A673 (cell line): ENCODE measurements at places on chromosomes 16 and 17. TPM values are rescaled to one million over a fixed set of nuclear protein-coding genes. Genes with fewer than 3 reads are reported as not detected.

DNA sequence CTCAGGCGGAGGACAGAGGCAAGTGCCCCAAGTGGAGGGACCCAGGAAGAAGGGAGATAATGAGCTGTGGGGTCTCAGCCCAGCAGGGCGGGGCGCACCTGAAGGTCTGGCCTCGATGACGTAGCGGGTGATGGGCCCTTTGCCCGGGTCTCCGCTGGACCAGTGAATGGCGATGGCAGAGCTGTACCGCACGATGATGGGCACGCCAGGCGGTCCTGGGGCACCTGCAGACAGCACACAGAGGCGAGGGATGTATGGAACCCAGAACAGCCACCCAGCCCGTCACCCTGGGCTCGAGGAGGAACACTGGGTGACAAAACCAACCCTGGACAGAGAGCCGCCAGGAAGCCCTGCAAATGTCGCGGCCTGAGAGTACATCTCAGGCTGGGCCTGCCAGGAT, 46.2 kb upstream of the CDC42EP4 start:
- H3K36me3 ChIP-seq = no peaks in the 10 kb centered on the region
- H3K27me3 ChIP-seq = no peaks in the 10 kb centered on the region
- no peak overlapping the region for H3K4me3 ChIP-seq
- no peak for DNase-seq
- H3K4me1 ChIP-seq = no peaks in the 10 kb centered on the region

GRCh38 chr16:81544261-81544660, 99.7 kb downstream of the CMIP start:
- no peak overlapping the region for H3K4me3 ChIP-seq
- no peak overlapping the region for H3K27ac ChIP-seq
- no peaks in the 10 kb centered on the region for H3K4me1 ChIP-seq

DNA sequence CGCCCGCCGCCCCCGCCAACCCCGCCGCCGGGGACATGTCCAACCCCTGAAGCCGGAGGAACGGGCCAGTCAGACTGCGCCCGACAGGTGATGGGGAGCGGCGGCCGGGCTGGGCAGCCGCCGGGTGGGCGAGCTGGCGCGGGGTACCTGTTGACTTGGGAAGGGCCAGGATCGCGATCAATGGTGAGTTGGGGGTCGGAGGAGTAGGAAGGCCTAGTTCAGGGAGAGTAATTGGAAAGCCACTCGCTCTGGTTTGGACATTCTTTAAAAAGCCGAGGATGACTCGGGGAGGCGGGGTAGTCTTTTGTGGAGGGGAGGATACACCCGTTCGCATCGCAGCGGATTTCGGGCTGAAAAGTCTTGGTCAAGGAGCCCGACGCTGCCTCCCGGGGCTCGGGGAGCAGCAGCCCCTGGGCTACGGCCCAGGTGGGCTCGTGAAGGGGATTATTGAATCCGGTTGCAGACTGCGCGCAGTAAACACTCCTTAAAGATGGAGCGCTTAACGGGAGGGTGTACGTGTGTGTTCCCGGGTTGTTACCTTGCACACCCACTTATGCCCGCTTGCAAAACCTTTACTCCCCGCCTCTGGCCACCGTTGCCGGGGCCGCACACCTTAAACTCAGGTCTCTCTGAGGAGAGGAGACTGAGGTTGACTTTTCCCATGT, 123.8 kb downstream of the GOSR1 start:
- peak overlapping the region; percentile 96 for H3K27ac ChIP-seq
- H3K27me3 ChIP-seq = no peaks in the 10 kb centered on the region
- DNase-seq = peak; percentile 39
- H3K4me1 ChIP-seq = no peaks in the 10 kb centered on the region

- no peak overlapping the region for H3K27ac ChIP-seq
- no peaks in the 10 kb centered on the region for H3K36me3 ChIP-seq
- no peaks in the 10 kb centered on the region for H3K4me1 ChIP-seq
- no peak overlapping the region for H3K4me3 ChIP-seq
- DNase-seq = no peak
Observed at GRCh38 chr17:51901242-51901641, 257.3 kb downstream of the CA10 start.

DNA sequence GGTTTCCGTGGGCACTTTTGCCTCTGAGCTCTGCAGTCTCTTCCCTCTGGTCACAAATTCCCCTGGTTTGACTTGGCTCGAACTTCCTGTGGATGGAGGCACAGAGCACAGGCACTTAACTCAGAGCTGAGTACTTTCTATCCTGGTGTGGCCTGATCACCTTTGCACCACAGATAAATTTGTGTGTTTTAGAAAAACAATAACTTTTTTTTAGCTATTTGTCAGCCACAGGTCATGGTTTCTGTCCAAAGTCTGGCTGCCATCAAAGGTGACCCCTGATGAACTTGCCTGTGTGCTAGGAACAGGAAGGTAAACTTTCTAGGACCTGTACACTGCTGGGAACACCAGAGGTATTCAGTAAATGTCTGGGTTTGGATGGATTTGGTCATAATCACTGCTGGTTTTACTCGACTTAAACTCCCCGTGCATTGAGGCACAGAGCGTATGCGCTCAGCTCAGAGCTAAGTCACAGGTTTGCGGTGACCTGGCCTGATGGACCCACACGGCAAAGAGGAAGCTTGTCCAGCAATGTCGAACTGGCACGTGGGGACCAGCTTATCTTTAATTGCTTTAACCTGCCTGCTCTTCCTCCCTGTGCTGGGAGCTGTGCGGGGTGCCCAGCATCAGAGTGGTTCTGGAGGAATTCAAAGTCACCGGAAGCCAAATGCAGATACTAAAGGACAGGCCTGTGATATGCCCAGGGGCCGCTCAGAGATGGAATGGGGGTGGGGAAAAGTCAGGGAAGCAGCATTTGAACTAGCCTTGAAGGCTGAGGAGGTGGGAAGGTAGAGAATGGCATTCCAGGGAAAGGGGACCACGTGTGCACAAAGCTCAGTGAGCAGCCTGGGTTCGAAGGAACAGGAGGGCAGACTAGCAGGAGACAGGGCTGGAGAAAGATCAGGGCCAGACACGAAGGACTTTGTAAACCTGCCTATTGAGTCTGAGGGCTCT, 12.9 kb downstream of the SLC13A5 start:
- H3K27ac ChIP-seq = no peak overlapping the region
- H3K36me3 ChIP-seq = no peaks in the 10 kb centered on the region
- H3K4me1 ChIP-seq = no peaks in the 10 kb centered on the region

DNA sequence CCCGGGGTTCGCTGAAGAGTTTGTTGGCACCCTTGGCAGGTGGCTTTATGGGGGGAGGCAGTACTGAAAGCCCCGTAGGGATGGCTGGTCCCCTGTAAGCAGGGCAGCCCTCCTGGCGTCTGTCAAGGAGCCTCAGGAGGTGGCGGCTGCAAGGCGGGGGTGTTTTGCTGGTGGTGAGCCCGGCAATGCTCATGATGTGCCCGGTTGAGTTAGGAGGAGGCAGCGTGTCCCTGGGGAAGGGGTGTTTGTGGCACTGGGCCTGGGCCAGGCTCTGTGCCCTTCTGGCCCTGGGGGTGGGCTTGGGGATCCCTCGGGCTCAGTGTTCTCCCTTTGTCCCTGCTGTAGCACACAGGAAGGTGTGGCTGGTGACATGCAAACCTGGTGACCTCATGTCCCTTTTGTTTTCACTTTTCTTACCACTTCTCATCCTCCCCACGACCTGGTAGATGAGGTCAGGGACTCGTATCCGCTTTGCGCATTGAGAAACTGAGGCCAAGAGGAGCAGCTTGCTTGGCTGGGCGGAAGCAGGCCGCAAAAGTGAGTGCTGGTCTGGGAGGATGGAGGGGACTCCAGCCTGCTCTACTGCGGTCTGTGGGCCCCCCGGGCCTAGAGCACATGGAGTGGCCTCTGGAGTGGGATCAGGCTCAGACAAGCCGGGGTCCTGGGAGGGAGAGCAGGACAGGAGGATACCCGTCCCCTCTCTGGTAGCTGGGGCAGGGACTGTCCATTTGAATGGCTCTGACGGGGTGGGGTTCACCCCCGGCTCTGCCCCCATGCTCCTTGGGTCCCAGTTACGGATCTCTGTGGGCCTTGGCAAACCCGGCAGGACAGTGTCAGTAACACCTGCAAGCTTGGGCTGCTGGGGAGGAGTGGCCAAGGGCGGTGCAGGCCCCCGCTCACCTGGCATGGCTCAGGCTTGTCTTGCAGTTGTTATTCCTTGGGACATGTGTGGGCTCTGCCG, 2.2 kb downstream of the SNN start:
- H3K4me3 ChIP-seq = no peak overlapping the region
- no peak for DNase-seq
- no peaks in the 10 kb centered on the region for H3K36me3 ChIP-seq
- no peak overlapping the region for H3K27ac ChIP-seq
- peaks cover 4% of the 10 kb centered on the region for H3K4me1 ChIP-seq
- no peaks in the 10 kb centered on the region for H3K27me3 ChIP-seq

Gene CCL23
- total RNA-seq = not detected in 2 replicates

Gene OSGIN1
- 1.2 and 2.4 TPM in 2 replicates for total RNA-seq

Gene PPP1R27
- not detected in 2 replicates for total RNA-seq

GRCh38 chr16:30893417-30893743, 497 bp downstream of the BCL7C start:
- peak overlapping the region; percentile 79 for H3K4me3 ChIP-seq
- peak overlapping the region; percentile 84 for H3K27ac ChIP-seq
- H3K27me3 ChIP-seq = no peaks in the 10 kb centered on the region
- peaks cover 16% of the 10 kb centered on the region for H3K4me1 ChIP-seq
- DNase-seq = no peak

GRCh38 chr17:39235555-39236449, 10.1 kb upstream of the STAC2 start:
- no peaks in the 10 kb centered on the region for H3K36me3 ChIP-seq
- no peak overlapping the region for H3K27ac ChIP-seq
- peaks cover 12% of the 10 kb centered on the region for H3K4me1 ChIP-seq
- no peaks in the 10 kb centered on the region for H3K27me3 ChIP-seq
- DNase-seq = peak; percentile 66

DNA sequence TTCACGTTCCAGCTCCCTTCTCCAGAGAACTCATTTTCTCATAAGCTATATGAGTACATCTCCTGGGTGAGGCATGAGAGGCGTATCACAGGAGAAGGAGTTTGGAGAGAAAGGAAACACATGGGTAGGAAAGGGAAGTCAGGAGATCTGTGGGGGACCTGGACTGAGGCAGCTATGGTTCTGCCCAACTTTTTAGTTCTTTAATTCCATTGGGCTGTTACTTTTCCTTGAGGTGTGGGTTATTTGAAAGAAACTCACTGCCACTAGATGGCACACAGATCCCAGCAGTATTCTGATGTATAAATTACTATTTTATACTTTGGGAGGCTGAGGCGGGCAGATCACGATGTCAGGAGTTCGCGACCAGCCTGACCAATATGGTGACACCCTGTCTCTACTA, 63.6 kb downstream of the NUP93 start:
- H3K27ac ChIP-seq = no peak overlapping the region
- H3K36me3 ChIP-seq = no peaks in the 10 kb centered on the region
- no peak for DNase-seq
- peaks cover 13% of the 10 kb centered on the region for H3K4me1 ChIP-seq

DNA sequence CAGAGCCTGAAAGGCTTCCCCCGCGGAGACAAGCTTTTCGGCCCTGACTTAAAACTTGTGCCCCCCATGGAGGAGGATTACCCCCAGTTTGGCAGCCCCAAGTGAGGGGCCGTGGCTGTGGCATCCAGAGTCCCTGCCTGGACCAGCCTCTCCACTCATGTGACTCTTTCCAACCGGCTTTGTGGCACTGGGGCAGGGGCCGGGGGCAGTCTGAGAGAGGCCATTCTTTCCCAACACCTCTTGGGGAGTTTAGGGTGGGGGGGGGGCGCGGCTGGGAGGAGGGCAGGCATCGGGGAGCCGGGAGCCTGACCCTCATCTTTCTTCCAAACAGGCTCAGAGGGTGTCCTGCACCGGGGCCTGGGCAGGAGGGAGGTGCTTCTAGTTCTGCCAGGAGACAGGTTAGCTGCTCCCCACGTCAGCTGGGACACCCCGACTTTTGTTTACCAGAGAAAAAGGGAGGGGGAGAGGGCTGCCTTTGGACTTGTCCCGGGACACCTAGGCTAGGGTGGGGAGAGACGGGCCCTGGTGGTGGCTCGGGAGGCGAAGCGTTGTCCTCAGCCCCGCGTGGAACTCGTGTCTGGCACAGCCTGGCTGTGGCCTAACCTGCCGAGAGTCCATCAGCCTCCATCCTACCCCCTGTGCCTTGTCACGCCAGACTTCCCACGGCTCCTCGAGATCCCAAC, 7.3 kb upstream of the SERPINF1 start:
- no peaks in the 10 kb centered on the region for H3K36me3 ChIP-seq
- no peaks in the 10 kb centered on the region for H3K27me3 ChIP-seq
- no peak overlapping the region for H3K27ac ChIP-seq
- H3K4me3 ChIP-seq = no peak overlapping the region

Gene PIPOX
- total RNA-seq = 7.8 and 8.8 TPM in 2 replicates

Gene HSD17B1
- total RNA-seq = 0.59 and 0.60 TPM in 2 replicates

Gene SCGB1C2
- total RNA-seq = not detected in 2 replicates

Gene C1QTNF8
- not detected in 2 replicates for total RNA-seq
